Keratinocyte (primary cell): ENCODE measurements at places on chromosomes 7 and 10.
A peak's percentile ranks its signal among the peaks of the same experiment; 100 is the strongest.

DNA sequence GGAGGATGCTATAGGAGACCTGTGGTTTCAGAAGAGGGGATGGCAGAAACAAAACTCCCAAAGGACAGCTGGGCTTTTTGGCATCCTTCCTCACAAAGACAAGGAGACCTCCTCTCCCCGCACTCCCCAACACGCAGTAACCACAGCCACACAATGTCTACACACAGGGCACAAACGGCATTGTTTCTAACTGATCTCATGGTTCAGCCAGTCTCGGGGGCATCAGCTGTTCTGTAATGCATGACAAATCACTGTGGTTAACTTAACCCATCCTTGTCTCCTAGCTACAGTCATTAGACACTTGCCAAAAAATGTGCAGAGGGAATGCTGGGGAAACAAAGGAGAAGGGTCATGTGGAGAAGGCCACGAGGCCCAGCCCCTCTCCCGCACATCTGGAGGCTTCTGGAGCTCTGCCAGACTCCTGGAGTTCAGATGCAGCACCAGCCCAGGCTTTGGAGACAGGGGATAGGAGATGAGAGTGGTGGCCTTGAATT lies 7.6 kb upstream of the ADAMTS14 start:
- H3K27me3 ChIP-seq, result peaks cover 26% of the 10 kb centered on the region
- peak overlapping the region; percentile 32 for H3K27ac ChIP-seq
- H3K4me1 ChIP-seq, result peaks cover 20% of the 10 kb centered on the region
- no peak overlapping the region for H3K4me3 ChIP-seq
- DNase-seq, result peak; percentile 81

DNA sequence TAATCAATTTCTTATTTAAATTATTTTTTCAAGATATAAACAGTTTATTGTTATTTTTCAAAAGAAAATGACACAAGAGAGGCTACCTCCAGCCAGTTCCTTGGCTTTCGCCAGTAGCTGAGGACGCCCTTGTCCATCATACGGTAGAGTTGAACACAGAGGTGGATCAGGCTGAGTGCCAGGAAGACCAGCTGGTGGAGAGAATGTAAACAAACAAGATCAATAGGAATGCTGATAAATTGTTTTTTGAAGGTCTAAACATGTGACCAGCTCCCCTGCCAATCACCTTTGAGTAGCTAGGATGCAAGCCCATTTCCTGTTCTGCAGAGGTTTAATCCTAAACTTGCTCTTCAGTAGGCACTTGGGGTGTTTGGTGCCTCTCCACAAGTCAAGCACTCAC lies 138.9 kb downstream of the PKD1L1 start:
- no peak overlapping the region for H3K4me3 ChIP-seq
- H3K27me3 ChIP-seq, result no peaks in the 10 kb centered on the region
- H3K27ac ChIP-seq, result no peak overlapping the region
- H3K36me3 ChIP-seq, result no peaks in the 10 kb centered on the region

GRCh38 chr10:102832987-102833386 lies 4.2 kb downstream of the CYP17A1 start:
- H3K27ac ChIP-seq, result no peak overlapping the region
- peaks cover 2% of the 10 kb centered on the region for H3K4me1 ChIP-seq
- no peaks in the 10 kb centered on the region for H3K36me3 ChIP-seq
- H3K4me3 ChIP-seq, result no peak overlapping the region

DNA sequence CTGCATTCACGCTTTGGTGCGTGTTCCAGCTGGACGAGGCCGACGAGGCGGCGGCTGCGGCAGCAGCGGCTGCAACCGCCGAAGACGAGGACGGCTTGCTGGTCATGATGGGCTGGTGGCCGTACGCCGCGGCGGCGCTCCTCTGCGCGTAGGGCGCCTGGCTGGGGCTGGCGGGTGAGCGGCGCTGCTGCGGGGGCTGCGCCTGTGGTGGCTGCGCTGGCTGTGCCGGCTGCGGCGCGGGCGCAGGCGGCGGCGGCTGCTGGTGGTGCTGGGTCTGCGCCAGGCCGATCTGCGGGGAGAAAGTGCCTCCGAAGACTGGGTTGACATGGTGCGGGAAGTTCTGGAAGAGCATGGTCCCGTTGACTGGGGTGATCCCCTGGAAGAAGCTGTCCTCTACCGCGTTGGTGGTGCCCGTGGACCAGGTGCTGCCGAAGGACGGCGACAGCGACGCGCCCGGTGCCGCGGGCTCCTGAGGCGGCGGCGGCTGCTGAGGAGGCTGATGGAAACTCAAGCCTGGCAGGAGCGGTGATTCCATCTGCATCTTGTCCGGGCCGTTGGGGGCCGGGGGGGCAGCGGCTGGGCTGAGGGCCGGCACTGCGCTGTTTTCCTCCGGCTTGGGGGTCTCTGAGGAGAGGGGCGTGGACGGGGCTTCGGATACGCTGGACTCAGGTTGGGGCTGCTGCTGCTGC lies 51.1 kb downstream of the CPEB3 start:
- H3K27ac ChIP-seq, result peak overlapping the region; percentile 86
- H3K36me3 ChIP-seq, result no peaks in the 10 kb centered on the region
- peaks cover 36% of the 10 kb centered on the region for H3K4me1 ChIP-seq

GRCh38 chr10:11440250-11441150 lies 170.9 kb downstream of the USP6NL start:
- no peaks in the 10 kb centered on the region for H3K36me3 ChIP-seq
- no peak overlapping the region for H3K27ac ChIP-seq
- no peak overlapping the region for H3K4me3 ChIP-seq
- H3K4me1 ChIP-seq, result no peaks in the 10 kb centered on the region
- no peaks in the 10 kb centered on the region for H3K27me3 ChIP-seq
- DNase-seq, result no peak

DNA sequence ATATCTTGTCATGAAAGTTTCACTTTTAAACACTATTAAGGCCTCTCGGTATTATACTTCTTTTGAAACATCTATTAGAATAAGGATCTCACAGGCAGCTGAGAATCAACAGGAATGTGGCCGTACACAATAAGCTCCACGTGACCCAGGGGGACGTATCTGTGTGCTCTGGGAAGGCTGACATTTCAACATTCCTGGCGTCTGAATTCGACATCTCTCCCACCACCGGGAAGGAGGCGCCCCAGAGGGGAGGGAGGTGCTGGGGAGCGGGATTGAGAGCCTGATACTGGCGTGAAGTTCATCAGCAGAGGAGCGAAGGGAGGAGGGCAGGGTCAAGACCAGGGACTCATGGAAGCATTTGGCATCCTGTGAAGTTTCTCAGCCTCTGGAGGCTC lies 401.3 kb downstream of the DNAJB6 start:
- no peaks in the 10 kb centered on the region for H3K27me3 ChIP-seq
- DNase-seq, result no peak
- no peaks in the 10 kb centered on the region for H3K4me1 ChIP-seq

DNA sequence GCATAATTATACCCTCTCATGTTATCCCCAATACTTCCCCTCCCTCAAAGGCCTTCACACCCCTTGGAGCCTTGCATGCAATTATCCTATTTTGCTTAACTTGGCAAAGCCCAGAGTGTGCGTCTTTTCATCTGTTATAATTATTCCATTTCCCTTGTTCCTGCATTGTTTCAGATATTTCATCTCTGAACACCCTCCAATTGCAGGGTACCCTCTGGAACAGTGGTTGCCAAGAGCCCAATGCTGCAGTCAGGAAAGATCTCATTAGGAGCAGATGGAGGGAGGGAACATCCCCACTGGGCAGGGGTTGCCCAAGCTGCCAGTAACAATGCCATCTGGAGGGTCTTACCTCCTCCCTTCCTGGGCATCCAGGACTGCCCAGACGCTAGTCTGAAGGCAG lies 18.4 kb upstream of the GOLGA7B start:
- no peaks in the 10 kb centered on the region for H3K36me3 ChIP-seq
- H3K4me3 ChIP-seq, result no peak overlapping the region
- H3K4me1 ChIP-seq, result peaks cover 10% of the 10 kb centered on the region
- H3K27ac ChIP-seq, result no peak overlapping the region

- no peak for DNase-seq
- no peak overlapping the region for H3K27ac ChIP-seq
- peaks cover 6% of the 10 kb centered on the region for H3K4me1 ChIP-seq
- H3K36me3 ChIP-seq, result peaks cover 1% of the 10 kb centered on the region
- H3K27me3 ChIP-seq, result no peaks in the 10 kb centered on the region
- no peak overlapping the region for H3K4me3 ChIP-seq
These were observed 77.9 kb downstream of the GRB10 start for GRCh38 chr7:50704844-50705243.

GRCh38 chr10:3429676-3430075 lies 257.1 kb upstream of the PITRM1 start:
- no peak for DNase-seq
- no peak overlapping the region for H3K4me3 ChIP-seq
- H3K4me1 ChIP-seq, result peaks cover 20% of the 10 kb centered on the region
- no peaks in the 10 kb centered on the region for H3K36me3 ChIP-seq

GRCh38 chr10:29257106-29257783 lies 31.6 kb upstream of the LYZL1 start:
- H3K27ac ChIP-seq, result no peak overlapping the region
- no peaks in the 10 kb centered on the region for H3K36me3 ChIP-seq
- no peaks in the 10 kb centered on the region for H3K4me1 ChIP-seq

- peaks cover 17% of the 10 kb centered on the region for H3K4me1 ChIP-seq
- no peak for DNase-seq
- no peak overlapping the region for H3K27ac ChIP-seq
- no peaks in the 10 kb centered on the region for H3K27me3 ChIP-seq
These were observed 51.9 kb upstream of the ABLIM1 start for GRCh38 chr10:114709984-114710383.

GRCh38 chr10:132710036-132710686 lies 75.8 kb downstream of the NKX6-2 start:
- H3K4me3 ChIP-seq, result no peak overlapping the region
- H3K27me3 ChIP-seq, result no peaks in the 10 kb centered on the region
- DNase-seq, result no peak
- no peak overlapping the region for H3K27ac ChIP-seq
- H3K4me1 ChIP-seq, result no peaks in the 10 kb centered on the region

DNA sequence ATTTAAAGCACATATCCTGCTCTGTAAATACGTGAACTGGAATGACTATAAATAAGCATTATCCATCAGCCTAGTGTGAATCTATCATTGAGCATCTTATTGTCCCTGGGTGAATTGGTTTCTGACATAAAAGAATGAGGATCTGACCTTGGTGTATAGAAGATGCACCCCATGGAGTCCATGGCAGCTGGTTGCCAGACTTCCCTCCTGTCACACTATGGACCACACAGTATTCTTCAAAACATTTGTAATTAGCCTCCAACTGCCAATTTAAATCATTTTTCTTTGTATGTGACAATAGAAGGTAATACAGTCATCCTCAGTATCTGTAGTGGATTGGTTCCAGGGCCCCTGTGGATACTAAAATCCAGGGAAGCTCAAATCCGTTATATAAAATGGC lies 238.1 kb upstream of the ZWINT start:
- H3K4me3 ChIP-seq, result no peak overlapping the region
- H3K4me1 ChIP-seq, result no peaks in the 10 kb centered on the region
- no peaks in the 10 kb centered on the region for H3K27me3 ChIP-seq
- no peak for DNase-seq

- H3K27ac ChIP-seq, result no peak overlapping the region
- peaks cover 34% of the 10 kb centered on the region for H3K27me3 ChIP-seq
These were observed 992 bp upstream of the RBM20 start for GRCh38 chr10:110643035-110643652.

DNA sequence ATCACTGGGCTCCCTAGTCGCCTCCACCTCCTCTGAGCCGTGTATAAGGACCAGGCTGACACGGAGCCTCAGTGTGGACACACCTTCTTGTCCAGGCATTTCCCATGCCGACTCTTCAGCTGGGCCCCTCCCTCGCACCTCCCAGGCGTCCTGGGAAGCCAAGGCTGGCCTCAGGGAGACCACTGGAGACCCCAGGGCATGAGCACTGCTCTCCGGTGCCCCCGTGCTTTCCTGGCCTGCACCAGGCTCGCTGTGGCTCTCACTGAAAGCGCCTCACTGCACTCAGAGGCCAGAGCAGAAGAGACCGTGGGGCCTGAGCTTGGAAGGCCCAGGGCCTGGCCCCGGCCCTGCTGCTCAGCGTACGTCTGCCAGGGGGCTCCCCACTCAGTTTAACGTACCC lies 31.4 kb downstream of the LRRC27 start:
- no peaks in the 10 kb centered on the region for H3K36me3 ChIP-seq
- H3K27ac ChIP-seq, result no peak overlapping the region
- H3K4me3 ChIP-seq, result no peak overlapping the region
- no peaks in the 10 kb centered on the region for H3K4me1 ChIP-seq
- DNase-seq, result no peak

GRCh38 chr10:54065106-54065505 lies 735.9 kb downstream of the PCDH15 start:
- H3K36me3 ChIP-seq, result no peaks in the 10 kb centered on the region
- H3K27me3 ChIP-seq, result no peaks in the 10 kb centered on the region
- no peak overlapping the region for H3K27ac ChIP-seq
- no peak for DNase-seq
- H3K4me3 ChIP-seq, result no peak overlapping the region

DNA sequence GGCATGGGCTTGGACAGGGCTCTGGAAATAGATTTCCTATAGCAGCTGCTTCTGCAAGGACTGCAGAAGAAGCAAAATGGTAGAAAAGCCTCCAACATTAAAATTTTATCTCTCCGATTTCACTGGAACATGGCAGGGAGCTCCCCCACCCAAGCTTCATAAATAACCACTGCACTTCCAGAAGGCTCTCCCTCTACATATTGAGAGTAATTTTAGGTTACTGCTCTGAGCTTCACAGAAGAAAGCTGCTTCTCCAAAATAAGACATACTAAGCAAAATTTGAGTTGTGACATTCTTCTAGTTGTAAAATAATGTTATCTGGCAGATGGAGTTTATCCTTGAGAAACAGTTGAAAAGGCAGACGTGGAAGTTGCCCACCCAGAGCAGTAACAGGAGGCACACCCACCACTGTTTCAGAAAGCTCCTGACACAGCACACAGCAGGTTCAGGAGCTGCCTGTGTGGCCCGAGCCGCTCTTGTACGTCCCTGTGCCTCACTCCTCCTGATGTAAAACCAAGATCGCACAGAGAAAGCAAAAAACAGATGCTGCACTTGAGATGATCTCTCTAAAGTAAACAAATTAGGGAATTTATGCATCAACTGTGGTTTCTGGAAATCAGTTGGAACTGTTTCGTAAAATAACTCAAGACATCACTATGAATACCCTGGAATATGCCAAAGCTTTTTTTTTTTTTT lies 621.0 kb downstream of the PARD3 start:
- no peaks in the 10 kb centered on the region for H3K36me3 ChIP-seq
- no peak overlapping the region for H3K27ac ChIP-seq
- no peaks in the 10 kb centered on the region for H3K27me3 ChIP-seq
- DNase-seq, result no peak
